ENCODE measurements at places on chromosomes 7 and 10. TPM values are rescaled to one million over a fixed set of nuclear protein-coding genes. Genes with fewer than 3 reads are reported as not detected.

DNA sequence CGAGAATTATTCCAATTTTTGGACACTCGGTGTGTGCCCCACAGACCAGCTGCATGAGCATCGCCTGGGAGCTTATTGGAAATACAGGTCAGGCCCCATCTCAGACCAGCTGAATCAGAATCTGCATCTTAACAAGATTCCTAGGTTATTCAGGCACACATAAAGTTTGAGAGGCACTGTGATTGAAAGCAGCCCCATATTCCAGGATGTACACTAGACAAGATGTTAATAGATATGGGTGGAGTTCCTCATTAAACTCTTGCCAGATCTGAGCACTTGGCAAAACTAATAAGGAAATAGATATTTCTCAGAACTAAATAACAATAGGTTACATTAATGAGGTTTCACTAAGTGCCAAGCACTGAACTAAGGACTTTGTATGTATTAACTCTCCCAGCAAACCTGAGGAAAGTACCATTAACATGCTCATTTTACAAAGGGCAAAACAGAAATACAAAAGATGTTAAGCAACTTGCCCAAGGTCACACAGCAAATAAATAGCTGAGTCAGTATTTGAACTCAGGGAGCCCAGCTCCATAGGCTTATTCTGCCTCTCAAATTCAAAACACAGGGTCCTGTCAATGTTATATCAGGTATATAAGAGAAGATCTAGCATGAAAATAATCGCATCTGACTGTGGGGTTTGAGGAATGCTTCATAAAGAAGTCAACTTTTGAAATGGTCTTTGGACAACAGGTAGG, 29.9 kb downstream of the PPP1R3C start:
- H3K4me3 ChIP-seq: no peak overlapping the region
- no peak for DNase-seq
- H3K4me1 ChIP-seq: no peaks in the 10 kb centered on the region
- no peaks in the 10 kb centered on the region for H3K36me3 ChIP-seq
- H3K27me3 ChIP-seq: no peaks in the 10 kb centered on the region

- no peak overlapping the region for H3K27ac ChIP-seq
- no peak overlapping the region for H3K4me3 ChIP-seq
- no peak for DNase-seq
- H3K36me3 ChIP-seq: no peaks in the 10 kb centered on the region
- H3K4me1 ChIP-seq: no peaks in the 10 kb centered on the region
Measured at GRCh38 chr7:23135755-23136154, 30.2 kb downstream of the KLHL7 start.

GRCh38 chr7:155795401-155795800, 16.9 kb downstream of the SHH start:
- no peak overlapping the region for H3K27ac ChIP-seq
- peaks cover 19% of the 10 kb centered on the region for H3K27me3 ChIP-seq
- peaks cover 13% of the 10 kb centered on the region for H3K4me1 ChIP-seq
- no peak overlapping the region for H3K4me3 ChIP-seq
- H3K36me3 ChIP-seq: no peaks in the 10 kb centered on the region
- no peak for DNase-seq

DNA sequence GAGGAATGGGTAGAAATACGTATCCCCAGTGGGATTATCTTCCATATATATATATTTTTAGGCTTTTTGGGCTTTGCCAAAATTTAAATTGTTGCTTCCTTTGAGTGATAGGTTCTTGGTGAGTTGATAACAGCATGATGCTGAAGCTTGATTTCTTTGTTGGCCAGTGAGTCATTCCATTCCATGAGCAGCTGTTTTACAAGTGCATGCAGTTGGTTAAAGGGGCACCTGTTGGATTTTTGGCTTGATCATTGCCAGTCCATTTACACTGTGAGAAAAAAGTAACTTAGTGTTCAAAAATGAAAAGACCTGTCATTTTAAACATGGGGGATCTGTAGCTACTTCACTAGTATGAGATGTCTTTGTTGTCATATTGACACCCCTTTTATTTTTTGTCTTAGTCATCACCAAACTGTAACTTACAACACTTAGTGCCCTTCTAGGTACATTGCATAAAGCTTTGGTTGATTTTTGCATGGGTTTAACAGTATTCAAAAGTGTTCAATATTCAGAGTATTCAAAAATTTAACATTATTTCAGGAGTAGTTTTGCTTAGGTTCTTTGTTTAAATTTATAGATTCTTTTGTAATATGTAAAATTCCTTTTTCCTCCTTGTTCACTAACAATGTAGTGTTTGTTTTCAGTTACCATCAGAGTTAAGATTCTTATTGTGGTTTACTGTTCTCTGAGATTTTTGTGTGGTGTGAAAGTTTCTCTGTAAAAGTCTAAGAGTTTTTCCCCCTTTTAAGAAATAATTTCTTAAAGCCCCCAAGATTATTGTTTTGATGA, 8.8 kb downstream of the AKAP9 start:
- no peak for DNase-seq
- no peak overlapping the region for H3K27ac ChIP-seq
- no peak overlapping the region for H3K4me3 ChIP-seq
- peaks cover 15% of the 10 kb centered on the region for H3K4me1 ChIP-seq
- H3K27me3 ChIP-seq: no peaks in the 10 kb centered on the region

GRCh38 chr7:73314271-73314670, 5.6 kb upstream of the NSUN5 start:
- H3K27me3 ChIP-seq: no peaks in the 10 kb centered on the region
- H3K4me1 ChIP-seq: peaks cover 3% of the 10 kb centered on the region
- no peak overlapping the region for H3K27ac ChIP-seq
- peaks cover 2% of the 10 kb centered on the region for H3K36me3 ChIP-seq
- H3K4me3 ChIP-seq: no peak overlapping the region

DNA sequence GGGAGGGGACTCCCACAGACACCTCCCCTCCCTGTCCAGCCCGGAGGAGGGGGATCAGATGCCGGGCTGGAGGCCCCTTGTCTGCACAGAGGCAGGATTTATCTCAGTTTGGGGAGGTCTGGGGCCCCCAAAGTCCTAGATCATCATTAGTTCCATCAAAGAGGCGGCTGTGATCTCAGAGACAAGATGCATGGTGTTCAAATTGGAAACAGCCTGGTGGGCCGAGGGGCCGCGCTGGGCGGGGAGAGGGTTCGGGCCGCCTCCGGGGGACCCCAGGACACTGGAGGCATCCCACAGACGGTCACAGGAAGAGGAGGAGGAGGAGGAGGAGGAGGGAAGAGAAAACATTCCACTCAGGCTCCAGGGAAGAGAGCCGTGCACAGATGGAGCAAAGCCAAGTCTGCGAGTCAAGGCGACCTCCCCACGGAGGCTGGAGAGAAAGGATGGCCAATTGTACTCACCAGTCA, 69.5 kb upstream of the CUX1 start:
- no peaks in the 10 kb centered on the region for H3K27me3 ChIP-seq
- H3K27ac ChIP-seq: no peak overlapping the region
- no peaks in the 10 kb centered on the region for H3K36me3 ChIP-seq
- H3K4me3 ChIP-seq: no peak overlapping the region
- no peak for DNase-seq
- peaks cover 29% of the 10 kb centered on the region for H3K4me1 ChIP-seq

DNA sequence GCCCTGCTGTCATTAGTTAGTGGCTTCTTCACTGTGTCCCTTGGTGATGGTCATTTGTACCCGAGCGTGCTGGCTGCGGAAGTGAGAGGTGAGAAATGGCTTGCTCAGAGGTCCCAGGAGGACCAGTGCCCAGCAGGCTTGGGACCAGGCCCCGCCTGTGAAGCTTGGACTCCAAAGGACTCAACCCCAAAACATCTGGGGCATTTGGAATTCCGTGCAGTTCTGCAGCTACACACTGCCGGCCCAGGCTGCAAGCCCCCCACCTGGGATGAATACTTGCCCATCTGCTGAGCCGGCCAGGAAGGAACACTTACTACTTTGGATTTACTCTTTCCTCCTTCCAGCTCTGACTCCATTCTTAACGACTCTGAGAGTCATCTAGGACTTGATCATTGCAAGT, 18.0 kb downstream of the ECHDC3 start:
- DNase-seq: no peak
- no peak overlapping the region for H3K4me3 ChIP-seq
- H3K36me3 ChIP-seq: no peaks in the 10 kb centered on the region

- no peaks in the 10 kb centered on the region for H3K36me3 ChIP-seq
- H3K4me3 ChIP-seq: no peak overlapping the region
- H3K4me1 ChIP-seq: no peaks in the 10 kb centered on the region
- peaks cover 15% of the 10 kb centered on the region for H3K27me3 ChIP-seq
Measured at GRCh38 chr10:68112837-68113236, 3.5 kb downstream of the MYPN start.

DNA sequence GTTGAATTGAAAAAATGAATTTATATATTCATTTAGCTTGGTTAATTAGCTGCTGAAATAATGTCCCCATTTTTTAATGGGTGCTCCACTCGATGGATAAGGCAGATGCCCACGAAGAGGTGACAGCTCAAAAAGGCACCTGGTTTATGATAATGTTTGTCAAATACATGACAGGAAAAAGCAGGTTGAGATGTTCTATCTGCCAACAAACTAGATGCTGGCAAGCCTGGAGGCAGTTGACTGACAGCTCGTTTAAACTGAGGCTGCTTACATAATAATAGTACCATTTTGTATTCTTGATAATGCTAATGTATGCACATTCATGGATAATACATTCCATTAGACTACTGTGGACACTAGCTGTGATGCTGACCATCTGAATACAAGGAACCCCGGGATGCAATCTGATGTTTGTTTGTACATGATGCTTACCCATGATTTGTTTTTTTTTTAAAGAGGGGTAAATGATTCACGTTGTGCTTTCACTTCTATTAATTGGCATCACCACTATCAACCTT, 69.0 kb upstream of the GPR158 start:
- peaks cover 5% of the 10 kb centered on the region for H3K27me3 ChIP-seq
- no peaks in the 10 kb centered on the region for H3K36me3 ChIP-seq
- no peak overlapping the region for H3K4me3 ChIP-seq
- DNase-seq: no peak
- no peaks in the 10 kb centered on the region for H3K4me1 ChIP-seq

- H3K27me3 ChIP-seq: no peaks in the 10 kb centered on the region
- H3K27ac ChIP-seq: no peak overlapping the region
- H3K36me3 ChIP-seq: peaks cover 9% of the 10 kb centered on the region
- H3K4me3 ChIP-seq: no peak overlapping the region
Measured at GRCh38 chr7:139692723-139693122, 85.1 kb downstream of the HIPK2 start.

DNA sequence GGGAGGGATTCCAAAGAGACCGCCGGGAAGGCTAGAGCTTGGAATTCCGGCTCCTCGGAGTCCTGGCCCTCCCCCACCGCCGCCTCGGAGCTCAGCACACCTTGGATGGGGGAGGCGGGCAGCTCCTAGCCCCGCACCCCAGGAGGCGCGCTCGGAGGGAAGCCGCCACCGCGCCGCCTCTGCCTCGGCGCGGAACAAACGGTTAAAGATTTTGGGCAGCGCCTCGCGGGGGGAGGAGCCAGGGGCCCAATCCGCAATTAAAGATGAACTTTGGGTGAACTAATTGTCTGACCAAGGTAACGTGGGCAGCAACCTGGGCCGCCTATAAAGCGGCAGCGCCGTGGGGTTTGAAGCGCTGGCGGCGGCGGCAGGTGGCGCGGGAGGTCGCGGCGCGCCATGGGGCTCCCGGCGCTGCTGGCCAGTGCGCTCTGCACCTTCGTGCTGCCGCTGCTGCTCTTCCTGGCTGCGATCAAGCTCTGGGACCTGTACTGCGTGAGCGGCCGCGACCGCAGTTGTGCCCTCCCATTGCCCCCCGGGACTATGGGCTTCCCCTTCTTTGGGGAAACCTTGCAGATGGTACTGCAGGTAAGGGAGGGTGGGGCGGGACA, at the start of gene CYP26A1:
Gene CYP26A1 (plus strand): TSS at position 355 of the 608 bp plus-strand sequence. CDS start 42 bp downstream, at position 397.
- peaks cover 32% of the 10 kb centered on the region for H3K4me1 ChIP-seq
- peaks cover 77% of the 10 kb centered on the region for H3K27me3 ChIP-seq
- no peak for DNase-seq
- no peaks in the 10 kb centered on the region for H3K36me3 ChIP-seq
- H3K4me3 ChIP-seq: peak within 1 kb of the TSS; percentile 71
- no peak within 1 kb of the TSS for H3K27ac ChIP-seq

GRCh38 chr7:81339946-81340345, 421.1 kb upstream of the SEMA3C start:
- no peaks in the 10 kb centered on the region for H3K27me3 ChIP-seq
- no peak overlapping the region for H3K4me3 ChIP-seq
- H3K36me3 ChIP-seq: no peaks in the 10 kb centered on the region
- no peaks in the 10 kb centered on the region for H3K4me1 ChIP-seq
- DNase-seq: no peak

The IFIT1 gene
- total RNA-seq: 29.8 TPM

The CARD11 gene
- 178 TPM for total RNA-seq

The NODAL gene
- total RNA-seq: not detected

The SLC29A3 gene
- total RNA-seq: 3.4 TPM

The TLX1 gene
- total RNA-seq: not detected

Data from activated CD8-positive, alpha-beta T cell treated with anti-CD3 and anti-CD28 coated beads, Interleukin-2, amount 10 ng/mL, durations not matched to agents 7 days and 5 days (primary cell).